ENCODE measurements at places on chromosomes 12 and 14.

DNA sequence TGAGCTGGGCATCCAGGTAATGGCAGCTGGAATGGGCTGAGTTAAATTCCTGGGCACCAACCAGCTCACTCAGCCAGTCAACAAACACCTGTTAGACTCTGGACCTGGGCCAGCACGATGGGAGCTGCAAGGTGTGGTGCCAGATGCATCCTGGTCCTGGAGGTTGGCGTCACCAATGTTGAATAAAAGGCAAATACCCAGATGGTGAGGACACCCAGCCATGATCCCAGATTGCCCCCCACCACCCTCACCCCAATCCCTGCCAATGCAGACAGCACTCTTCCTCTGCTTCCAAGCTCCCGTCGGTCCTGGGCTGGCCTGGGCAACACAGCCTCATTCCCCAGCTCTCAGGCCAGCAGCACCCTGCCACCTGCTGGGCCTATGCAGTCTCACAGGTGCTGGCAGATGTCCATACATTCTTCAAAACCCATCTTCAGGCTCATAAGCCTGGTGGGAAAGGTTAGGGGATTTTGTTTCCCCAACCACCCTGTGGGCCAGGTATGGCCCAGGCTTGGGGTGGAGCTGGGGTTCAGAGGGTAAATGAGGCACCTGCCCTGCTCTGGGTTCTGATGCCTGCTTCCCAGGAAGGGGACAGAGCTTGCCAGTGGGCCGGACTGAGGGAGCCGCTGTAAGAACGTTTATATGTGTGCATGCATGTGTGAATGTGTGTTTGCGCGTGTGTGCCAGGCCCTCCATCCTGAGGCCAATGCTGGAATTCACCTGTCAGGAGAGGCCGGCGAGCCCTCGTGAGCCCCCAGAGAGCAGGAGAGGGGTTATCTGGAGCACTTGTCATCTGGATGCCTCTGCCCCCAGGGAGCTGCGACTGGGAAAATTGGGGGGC lies 58.0 kb downstream of the LGMN start:
- DNase-seq: no peak

- DNase-seq: no peak
Measured at GRCh38 chr12:51620448-51620847, 29.4 kb downstream of the SCN8A start.

- DNase-seq: no peak
Measured at GRCh38 chr14:53536446-53536845, 383.3 kb upstream of the DDHD1 start.

GRCh38 chr12:88207921-88208620 lies 66.0 kb downstream of the TMTC3 start:
- no peak for DNase-seq

GRCh38 chr12:122107261-122107660 lies 28.7 kb downstream of the MLXIP start:
- no peak for DNase-seq

GRCh38 chr12:58883576-58884334 lies 36.5 kb downstream of the LRIG3 start:
- DNase-seq: no peak

GRCh38 chr14:65396082-65396910 lies 16.2 kb upstream of the FUT8 start:
- no peak for DNase-seq

DNA sequence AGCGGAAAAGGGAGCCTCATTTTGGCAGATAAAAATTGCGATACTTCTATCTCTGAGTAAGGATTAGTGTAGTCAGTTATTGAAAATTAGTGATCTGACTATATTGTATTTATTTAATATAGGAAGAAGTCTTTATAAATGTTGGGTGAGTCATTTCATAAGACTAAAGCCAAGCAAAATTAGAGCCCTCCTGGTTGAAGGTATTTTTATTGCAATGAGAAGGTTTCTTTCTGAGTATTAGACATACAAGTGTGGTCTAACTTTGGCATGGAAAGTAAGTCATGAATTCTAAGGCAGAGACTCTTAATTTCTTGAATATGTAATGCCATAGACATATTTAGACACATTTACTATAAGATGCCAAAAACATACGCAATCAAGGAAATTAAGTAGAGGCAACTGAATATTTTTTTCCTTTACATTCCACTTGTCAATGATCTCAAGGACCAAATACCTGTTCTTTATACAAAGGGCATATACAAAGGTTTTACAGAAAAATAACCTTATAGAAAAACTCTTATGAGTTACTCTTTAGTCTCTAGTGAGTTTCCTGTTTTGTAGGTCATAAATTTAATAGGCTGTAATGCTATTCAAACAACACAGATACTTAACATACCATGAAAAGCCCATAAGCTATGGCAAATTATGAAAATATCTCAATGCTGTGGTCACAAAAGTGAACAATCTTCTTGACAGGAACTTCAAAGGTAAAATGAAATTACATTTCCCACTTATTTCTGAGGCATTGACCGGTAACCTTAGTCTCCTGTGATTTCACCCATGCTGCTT lies 156.6 kb upstream of the BTG1 start:
- DNase-seq: no peak

GRCh38 chr12:106245767-106246166 lies 2.1 kb downstream of the CKAP4 start:
- DNase-seq: no peak

- DNase-seq: no peak
Measured at GRCh38 chr14:25055992-25056687, 6.2 kb upstream of the STXBP6 start.

DNA sequence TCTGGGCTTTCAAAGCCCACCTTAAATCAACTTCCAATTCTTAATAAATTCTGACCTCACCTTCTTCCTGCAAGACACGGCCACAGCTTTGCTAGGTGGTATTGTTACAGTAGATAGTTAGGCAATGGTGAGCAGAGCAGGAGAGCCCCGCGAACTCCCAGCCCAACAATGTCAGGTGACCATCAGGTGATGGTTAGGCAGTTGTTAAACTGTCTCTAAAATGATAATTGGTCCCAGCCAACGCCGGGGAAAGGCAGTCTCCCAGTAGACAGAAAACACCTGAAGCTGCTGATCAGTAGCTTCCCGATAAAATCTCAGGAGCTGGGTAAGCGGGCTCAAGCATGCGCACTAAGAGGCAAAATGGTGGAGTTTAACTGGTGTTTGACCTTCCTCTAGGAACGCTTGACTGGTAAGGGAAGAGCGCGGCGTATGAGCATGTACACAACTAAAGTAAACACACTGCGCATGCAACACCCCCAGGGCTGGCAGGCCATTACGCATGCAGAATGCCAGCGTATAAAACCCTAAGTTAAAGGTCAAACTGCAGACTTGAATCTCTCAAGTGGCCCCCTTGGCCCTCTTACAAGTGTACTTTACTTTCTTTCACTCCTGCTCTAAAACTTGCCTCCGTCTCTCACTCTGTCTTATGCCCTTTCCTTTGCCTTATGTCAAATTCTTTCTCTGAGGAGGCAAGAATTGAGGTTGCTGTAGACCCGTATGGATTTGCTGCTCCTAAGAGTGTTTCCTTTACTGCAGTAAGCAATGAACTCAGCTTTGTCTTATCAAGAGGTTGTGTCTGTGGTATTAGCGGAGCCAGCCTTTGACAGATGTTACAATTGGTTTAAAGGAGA lies 113.5 kb downstream of the C12orf75 start:
- no peak for DNase-seq

GRCh38 chr12:47247418-47247817 lies 167.7 kb upstream of the AMIGO2 start:
- DNase-seq: no peak

DNA sequence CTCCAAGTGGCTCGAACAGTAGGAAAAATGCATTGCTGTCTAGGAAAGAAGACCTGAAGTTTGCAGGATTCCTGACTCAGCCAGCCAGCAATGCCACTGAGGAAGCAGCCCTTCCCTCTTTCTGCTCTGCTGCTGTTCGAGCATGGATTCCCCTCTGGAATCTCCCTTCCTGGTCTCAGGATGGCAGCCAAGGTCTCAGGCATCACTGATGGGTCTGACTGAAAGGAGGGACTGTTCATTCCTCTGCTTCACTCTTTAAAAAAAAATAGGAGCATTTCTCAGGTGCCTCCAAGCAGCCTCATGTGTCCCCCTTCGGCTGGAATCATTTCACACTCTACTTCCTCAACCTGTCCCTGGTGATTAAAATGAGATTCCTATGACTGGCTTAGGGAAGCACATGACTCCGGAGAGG lies 62.4 kb downstream of the SLC15A4 start:
- no peak for DNase-seq

DNA sequence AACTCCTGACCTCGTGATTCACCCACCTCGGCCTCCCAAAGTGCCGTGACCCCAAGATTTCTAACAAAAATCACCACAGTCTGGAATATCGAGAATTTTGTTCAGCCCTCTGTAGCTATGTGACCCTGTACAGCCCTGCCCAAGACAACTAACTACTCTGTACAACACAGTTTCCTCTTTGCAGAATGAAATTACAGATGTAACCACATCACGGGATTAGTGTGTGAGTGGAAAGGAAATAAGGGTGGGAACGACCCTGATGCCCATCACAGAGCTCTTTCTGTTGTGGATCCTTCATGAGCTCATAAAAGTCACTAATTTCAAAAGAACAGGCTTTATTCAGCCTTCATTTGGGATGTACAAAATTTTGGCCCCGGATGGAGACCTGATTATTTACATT lies 50.5 kb upstream of the KRR1 start:
- DNase-seq: no peak

DNA sequence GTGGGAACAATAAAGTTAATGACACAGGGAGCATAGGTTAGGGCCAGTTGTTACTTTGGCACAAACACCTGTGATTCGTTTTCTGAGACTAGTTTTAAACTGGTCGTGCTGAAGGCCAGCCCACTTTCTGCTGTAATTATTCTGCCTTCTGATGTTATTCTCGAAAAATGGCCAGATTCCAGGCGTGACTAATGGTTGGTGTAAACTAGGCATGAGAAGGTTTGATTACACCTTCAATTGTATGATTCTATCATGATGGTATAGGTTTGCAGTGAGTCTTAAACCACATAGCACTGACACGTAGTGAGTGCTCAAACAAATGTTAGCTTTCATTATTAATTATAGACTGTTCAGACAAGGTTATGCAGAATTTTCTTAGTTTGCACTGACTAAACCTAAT lies 39.0 kb downstream of the CKB start:
- DNase-seq: no peak

DNA sequence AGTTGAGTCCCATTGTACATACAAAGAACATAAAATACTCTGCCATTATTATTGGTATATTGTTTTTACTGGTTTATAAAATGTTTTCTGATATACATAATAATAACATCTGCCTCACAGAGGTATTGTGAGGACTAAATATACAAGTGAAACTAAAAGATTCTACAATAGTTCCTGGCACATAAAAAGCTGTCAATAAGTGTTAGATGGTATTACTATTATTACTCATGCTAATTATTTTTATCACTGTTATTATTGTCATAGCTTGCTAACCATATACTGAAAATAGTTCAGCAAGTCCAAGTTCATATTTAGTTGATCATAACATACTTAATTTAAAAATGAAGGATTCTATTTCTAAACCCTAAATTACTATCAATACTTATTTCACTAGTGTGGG lies 34.4 kb downstream of the BTG1 start:
- DNase-seq: no peak

- DNase-seq: no peak
Measured at GRCh38 chr12:67208281-67209067, 60.7 kb upstream of the CAND1 start.

- DNase-seq: no peak
Measured at GRCh38 chr12:47071241-47071852, 8.1 kb upstream of the PCED1B start.

- DNase-seq: no peak
Measured at GRCh38 chr12:88416786-88417185, 163.5 kb downstream of the KITLG start.

DNA sequence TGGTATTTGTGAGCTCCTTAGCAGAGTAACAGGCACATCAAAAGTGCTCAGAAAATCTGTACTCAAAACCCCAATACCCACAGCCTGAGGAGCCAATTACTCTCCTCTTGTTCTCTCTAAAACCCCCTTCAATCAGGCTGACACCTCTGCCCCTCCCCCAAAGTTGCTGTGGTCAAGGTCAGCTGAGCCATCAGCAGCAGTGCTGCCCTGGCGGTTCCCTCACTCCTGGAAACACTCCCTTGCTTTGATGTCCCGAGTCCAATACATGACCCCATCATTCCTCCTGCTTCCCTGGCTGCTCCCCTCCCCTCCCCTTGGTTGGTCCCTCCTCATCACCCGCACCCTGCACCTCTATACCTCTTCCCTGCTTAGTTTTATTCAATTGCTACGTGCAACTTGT lies 57.2 kb upstream of the C14orf132 start:
- no peak for DNase-seq

DNA sequence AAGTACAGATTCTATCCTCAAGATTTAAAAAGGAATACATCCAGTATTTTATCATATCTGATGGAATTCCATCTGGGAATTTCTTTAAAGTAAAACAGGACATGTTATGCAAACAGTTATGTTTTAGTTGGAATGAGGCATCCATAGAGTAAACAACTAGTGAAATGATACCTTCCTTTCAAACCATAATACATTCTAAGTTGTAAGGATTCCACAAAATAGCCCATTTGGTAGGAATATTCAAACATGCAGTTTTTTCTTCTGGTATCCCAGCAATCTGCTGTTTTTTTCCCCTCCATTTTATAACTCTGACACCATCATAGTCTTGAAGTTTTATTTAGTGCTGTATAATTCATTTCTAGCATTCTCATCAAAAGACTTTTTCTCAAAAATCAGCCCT lies 149.6 kb downstream of the ADAMTS20 start:
- no peak for DNase-seq

DNA sequence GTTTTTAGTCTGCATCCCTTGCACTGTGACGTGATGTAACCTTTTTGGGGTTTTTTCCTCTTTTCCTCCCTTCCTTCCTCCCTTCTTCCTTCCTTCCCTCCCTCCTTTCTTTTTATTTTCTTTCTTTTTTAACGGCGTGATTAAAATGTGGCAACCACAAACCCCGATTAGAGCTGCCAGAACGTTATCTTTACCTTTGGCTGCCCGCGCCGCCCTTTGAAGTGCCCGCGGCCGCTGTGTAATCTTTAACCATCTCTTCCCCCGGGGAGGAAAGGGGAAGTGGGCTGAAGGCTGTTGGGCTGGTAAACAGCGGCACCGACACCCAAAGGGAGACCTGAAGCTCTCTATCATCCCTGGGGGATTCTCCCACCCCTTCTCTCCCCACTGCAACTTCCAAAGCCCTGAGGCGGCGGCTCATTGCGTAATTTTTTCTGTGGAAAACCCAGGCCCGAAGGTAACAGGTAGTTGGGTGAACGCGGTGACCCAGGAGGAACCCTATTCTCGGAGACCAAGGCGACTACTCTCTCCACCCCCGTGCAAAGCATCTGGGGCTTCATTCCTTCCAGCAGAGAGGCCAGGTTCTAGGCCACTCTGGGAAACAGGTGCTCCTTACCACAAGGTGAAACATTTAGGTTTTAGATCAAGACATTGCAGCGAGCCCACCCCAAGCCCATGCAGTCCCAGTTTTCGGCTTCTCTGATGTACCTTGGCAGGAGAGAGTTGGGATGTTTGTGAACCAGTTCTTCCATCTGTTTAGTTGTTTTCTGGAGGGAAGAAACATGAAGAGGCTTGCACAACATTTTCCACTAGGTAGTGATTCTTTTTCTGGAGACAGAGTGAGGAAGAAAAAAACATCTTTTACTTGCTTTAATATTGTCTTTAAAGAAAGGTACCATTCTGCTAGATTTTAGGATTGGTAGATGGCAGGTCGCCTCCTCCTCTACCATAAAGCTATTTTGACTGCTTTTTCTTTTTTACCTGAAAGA lies 1.5 kb downstream of the LGR5 start:
- no peak for DNase-seq

- no peak for DNase-seq
Measured at GRCh38 chr14:96583569-96584041, 81.4 kb downstream of the PAPOLA start.

Data from stimulated activated CD4-positive, alpha-beta T cell treated with anti-CD3 and anti-CD28 coated beads, Interleukin-1b, Interleukin-23, amount 100 ng/mL, for 24 hours (primary cell).